ENCODE measurements at places on chromosomes 11 and 22. TPM values are rescaled to one million over a fixed set of nuclear protein-coding genes. Genes with fewer than 3 reads are reported as not detected.

The CNIH2 gene
- total RNA-seq = 0.21 TPM

The SLC17A6 gene
- not detected for total RNA-seq

DNA sequence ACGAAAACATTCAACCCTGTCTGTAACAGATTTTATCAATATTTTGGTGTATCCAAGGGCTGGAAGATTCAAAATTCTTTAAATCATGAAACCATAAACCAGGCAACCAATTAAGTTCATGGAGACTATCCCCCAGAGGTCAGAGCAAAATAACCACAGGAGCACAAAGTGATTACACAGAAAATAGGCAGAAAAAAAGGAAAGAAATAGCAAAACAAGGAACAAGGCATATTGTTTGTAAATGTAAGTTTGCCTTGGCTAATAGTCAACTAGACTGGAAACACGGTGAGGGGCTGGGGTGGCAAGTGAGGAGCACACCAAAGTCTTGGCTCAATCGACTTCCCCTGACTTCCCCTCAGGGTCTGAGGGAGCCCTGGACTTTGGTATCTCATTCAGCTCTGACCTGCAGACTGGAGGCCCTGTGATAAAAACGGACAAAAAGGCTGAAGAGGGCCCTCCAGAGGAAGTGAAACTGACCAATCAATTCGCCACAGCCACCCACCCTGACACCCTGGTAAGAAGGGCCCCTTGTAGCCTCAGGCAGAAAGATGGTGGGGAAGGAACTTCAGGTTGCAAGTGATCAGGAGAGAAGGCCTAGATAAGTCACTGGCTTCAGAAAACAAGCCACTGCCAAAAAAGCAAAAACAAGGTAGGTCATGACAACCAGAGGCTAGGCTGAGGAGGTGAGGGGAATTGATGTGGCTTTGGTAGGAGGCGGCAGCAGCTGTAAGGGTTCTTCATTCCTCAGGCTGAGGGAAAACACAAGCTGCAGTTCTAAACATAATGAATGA is 1.8 kb downstream of the SIK3 start:
- DNase-seq = no peak

The SUN2 gene
- 84.5 TPM for total RNA-seq

The YAP1 gene
- total RNA-seq = 120 TPM

GRCh38 chr11:83471831-83472727 is 185.9 kb upstream of the CCDC90B start:
- DNase-seq = no peak

DNA sequence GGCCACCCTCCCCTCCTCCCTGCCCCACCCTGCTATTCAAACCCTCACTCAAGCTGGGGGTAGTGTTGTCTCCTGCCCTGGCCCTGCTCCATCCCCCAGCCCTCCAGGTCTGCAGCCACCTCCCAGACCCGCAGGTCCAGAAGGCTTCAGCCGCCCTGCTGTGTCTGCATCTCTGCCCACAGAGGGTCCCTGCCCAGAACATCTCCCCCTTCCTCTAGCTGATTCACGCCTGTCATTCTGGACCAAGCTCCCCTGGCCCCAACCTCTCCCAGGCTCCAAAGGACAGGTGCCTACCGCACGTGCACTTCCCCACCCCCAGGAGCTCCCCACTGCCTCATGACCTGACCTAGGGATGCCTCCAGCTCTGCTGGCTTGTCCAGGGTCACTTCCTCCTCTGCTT is 16.0 kb upstream of the SHISAL1 start:
- no peak for DNase-seq

DNA sequence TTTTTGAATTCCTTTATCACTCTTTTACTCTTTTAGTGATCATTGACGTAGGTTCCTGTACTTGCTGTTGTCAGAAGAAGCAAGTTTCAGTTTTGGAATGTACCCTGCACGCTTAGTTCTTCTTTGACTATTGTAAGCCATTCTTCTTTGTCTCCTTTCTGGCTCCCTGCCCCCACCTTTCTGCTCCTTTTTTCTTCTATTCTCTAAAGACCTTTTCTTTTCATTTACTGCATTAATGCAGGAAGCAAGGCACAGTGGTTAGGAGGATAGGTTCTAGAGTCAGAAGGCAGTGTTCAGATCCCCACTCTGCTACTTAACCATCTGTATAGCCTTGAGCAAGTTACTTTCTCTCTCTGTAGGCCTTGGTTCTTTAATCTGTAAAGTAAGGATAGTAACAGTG is 33.7 kb upstream of the RAG2 start:
- no peak for DNase-seq

DNA sequence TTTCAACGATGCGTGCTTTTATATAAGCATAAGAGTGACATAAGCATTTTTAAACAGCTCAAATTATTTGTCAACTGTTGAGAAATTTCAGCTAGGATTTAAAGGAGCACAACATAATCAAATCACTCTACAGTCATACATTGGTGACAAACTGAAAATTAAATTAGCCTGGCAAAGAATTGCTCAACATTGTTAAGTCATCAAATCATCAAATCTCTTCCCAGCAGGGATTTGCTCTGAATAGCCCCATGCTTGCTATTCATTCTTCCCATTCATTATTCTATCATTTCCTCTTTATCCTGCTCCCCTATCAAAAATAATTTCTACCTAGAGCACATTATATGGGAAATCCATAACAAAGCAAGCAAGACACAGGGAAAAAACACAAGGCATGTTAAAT is 198.7 kb upstream of the LUZP2 start:
- no peak for DNase-seq

The SLC35F2 gene
- total RNA-seq = 48.1 TPM

DNA sequence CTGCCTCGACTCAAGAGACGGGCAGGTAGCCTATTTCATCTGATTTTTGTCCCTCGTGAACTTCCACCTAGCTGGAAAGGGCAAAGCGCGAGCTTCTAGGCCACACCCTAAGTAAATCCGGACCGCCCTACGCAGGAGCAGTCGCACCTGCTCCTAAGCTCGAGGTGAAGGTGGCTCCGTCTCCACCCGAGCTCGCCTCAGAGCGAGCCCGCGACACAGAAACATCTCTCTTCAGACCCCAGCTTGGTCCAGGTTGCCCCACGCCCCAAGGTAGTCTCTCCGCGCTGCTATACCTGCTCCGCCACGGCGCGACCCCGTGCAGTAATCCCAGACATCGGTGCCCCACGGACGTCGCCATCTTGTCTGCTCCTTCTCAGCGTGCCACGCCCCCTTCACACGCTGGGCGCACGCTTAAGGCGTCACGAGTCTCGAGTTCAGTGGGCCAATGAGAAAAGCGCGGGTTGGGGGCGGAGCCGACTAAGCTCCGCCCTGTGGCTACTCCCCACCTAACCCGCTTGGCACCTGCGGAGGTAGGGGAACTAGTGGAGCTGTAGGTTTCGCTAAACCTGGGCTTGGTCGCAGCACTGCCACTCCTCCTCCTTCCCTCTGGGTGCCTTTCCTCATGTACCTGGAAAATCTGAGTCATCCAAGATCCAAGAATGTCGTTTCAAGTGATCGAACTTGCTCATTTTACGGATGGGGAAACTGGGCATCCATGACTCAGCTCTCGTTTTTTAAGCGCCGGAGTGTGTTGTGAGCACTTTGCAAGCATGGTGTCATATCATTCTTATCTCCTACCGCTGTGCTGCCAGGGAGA is at the start of gene PISD:
Gene PISD (minus strand): TSS at position 365 of the 817 bp plus-strand sequence. CDS start 7 bp downstream, at position 358.
- DNase-seq = peak; percentile 89

GRCh38 chr11:123373754-123374621 is 56.1 kb upstream of the GRAMD1B start:
- DNase-seq = no peak

DNA sequence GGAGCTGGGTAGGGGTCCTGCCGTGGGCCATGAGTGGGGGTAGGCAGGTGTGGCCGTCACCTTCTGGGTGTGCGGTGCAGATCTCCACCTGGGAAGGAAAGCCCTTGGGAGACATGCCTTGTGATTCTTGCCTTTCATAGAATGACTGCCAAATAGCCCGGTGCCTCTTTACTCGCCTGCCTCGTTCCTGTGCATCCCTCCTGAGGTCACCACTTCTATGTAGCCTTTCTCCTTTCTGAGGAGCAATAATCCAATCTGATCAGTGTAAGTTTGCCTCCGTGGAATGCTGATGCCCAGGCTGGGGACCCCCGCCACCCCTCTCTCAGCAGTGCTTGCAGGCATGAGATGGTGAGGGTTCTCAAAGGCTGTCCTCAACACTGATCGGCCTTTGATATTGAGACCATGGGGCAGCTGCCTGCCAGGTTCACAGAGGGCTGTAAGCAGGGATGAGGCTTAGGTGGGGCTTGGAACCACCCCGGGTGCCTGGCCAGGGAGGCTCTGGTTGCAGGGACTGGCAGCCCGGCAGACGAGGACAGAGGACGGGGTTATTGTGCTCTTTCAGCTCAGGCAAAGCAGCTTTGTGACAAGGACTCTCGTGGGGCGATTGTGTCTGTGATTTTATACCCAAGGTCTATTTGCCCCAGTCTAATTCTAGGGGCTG is 86.1 kb upstream of the WNT7B start:
- no peak for DNase-seq

The TRIM51 gene
- not detected for total RNA-seq

Data from kidney epithelial cell (primary cell).